ENCODE measurements at places on chromosomes 6 and 20.
A peak's percentile ranks its signal among the peaks of the same experiment; 100 is the strongest.

GRCh38 chr6:139386404-139386803 lies 12.0 kb upstream of the CITED2 start:
- DNase-seq: no peak

DNA sequence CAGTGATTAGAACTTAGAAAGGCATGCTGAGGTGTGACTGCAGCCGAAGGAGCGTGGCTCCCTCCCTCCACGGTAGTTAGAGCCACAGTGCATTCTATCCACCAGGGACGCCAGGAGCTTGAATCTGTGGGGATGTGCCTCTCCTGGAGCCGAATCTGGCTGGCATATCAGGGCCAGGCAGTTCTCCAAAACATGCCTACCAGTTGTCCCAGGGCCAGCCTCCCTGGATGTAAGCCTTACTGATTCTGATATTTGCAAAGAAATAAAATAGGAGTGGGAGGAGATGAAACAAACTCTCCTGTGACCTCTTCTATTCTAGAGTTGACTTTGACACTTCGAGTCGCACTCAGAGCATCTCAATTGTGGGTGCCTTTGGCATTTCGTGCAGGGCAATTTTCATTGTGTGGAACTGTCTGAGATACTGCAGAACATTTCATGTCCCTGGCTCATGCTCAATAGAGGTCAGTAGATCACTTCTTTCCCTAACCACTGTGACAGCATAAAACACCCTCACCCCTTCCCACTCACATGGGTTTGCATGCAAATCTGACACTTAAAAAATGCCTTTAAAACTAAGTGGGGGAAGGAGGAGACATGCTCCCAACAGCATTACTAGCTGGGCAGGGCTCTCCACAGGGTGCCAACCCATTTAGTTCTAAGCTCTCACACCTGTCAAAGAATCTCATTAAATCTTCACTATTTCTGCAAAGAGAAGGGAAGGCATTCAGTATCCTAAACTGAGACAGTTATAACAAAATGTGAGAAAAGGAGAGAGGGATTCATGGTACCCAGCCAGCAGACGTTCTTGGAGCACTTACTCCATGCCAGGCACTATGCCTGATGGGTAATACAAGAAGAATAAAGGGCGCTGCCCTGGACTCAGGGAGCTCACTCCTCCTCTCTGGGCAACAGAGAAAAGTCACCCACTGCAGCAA lies 378.9 kb downstream of the PREX1 start:
- no peak for DNase-seq

DNA sequence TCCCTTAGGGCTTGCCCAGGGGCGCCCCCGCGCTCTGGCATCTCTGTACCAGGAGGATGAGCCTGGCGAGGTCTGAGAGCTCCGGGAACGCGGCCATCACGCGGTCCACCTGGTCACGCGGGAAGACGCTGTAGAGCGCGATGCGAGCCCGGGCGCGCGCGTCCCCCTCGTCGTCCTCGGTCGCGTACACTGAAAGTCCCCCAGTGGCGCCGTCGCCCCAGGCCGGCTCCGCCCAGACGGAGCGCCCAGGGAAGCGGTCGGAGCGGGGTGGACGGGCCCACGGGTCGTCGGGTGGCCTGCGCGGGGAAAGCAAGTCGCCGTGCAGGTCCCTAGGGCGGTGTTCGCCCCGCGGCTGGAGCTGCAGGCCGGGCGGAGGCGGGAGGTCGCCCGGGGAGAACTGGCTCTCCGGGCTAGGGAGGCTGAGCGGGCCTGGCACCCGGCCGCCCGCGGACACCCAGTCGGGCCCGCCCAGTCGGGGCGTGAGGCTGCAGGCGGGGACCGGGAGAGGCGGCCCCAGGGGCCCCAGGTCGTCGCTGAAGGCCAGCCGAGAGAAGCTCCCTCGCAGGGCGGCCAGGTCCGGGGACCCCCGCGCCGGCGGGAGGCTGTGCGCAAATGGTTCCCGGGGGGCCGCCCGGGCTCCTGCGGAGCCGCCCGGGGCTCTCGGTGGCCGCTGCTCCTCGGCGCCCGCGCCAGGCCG lies 34.0 kb downstream of the ZC3H12D start:
- DNase-seq: peak; percentile 36

GRCh38 chr20:51327251-51327841 lies 215.2 kb downstream of the NFATC2 start:
- DNase-seq: no peak
